ENCODE measurements at places on chromosomes 13 and 19.

DNA sequence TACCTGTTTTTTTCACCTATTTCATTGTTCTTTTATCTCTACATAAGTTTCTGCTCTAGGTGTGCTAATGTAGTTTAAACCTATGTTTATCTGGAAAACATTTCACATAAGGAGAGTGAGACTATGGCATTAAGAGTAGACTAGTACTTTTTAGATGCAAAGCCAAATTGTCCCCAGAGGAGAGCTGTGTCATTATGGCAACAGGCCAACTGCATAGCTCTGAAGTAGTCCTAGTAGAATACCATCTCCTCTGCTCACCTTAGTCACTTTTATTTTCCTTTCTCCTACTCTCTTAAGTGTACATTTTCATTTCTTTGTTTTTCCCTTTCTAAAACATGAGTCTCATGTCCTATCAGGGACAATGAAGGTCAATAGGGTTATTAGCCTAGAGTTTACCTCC lies 123.1 kb downstream of the ITGBL1 start:
- DNase-seq, result no peak

- DNase-seq, result peak; percentile 3
These were observed 11.5 kb downstream of the FAM187B start for GRCh38 chr19:35216833-35217648.

DNA sequence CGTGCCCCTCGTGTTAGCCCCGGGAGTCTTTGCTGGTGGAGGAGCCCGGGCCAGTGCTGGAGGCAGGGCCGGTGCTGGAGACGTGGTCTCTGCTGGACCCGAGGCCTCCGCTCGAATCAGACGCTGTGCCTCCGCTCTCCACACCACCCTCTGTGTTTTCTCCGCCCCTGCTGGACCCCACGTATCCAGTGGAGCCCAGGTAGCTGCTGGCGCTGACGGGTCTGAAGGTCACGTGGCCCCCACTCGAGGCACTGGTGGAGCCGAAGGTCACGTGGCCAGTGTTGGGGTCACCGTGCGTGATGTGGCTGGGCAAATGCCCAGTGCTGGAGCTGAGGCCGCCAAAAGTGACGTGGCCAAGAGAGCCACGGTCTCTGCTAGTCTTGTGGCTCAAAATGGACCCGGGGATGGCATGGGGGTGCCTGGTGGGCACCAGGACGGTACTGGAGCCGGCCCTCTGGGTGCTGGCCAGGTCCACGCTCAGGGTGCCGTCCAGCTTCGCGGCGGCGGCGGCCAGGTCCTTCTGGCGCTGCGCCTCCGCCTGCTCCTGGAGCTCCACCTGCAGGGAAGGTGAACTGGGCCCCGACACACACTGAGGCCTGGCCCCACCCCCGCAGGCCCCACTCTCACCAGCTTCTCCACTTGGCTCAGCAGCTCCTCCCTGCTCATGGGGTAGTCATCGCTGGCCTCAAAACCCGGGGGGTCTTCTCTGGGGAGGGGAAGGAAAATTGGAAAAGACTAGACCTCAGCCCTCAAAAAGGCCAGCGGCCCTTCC lies 27.3 kb downstream of the ZNF114 start:
- no peak for DNase-seq

GRCh38 chr19:4425537-4425936 lies 23.1 kb downstream of the CHAF1A start:
- DNase-seq, result no peak

- DNase-seq, result no peak
These were observed 4.7 kb upstream of the TUBGCP3 start for GRCh38 chr13:112592647-112593046.

DNA sequence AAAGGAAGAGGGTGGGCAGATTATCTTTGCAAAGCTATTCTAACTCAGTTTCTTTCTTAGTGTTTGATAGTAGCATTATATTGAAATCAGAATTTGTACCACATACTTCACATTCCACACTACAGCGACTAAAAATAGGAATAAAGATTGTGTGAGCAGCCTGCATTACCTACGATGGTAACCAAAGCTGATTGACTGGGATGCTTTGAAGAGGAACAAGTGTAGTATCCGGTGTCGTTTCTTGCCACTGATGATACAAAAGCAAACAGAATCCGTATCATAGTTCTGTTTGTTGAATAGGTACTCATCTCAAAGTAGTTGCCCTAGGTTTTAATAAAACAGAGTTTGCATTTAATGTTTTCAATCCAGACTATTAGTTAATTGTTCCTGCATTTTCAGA lies 51.2 kb downstream of the FLT3 start:
- DNase-seq, result no peak

DNA sequence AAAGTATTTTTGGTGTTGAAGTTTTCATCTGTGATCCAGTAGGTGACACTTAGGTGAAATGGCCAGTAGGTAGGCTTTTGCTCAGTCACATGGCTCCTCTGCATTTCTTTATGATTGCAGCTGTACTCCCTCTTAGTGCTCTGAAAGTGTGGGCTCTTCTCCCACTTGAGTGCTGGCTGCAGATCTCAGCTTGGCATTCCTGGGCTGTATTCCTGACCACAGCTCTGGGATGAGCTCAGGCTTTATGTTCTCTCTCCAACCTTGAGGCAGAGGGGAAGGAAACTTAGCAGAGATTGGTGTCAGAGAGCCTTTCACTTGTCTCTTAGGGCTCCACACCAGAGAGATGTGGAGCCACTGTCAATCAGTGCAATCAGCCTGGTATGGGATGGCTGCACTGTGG lies 254.3 kb downstream of the NDFIP2 start:
- no peak for DNase-seq

GRCh38 chr13:42990291-42991232 lies 1.5 kb downstream of the EPSTI1 start:
- DNase-seq, result no peak

DNA sequence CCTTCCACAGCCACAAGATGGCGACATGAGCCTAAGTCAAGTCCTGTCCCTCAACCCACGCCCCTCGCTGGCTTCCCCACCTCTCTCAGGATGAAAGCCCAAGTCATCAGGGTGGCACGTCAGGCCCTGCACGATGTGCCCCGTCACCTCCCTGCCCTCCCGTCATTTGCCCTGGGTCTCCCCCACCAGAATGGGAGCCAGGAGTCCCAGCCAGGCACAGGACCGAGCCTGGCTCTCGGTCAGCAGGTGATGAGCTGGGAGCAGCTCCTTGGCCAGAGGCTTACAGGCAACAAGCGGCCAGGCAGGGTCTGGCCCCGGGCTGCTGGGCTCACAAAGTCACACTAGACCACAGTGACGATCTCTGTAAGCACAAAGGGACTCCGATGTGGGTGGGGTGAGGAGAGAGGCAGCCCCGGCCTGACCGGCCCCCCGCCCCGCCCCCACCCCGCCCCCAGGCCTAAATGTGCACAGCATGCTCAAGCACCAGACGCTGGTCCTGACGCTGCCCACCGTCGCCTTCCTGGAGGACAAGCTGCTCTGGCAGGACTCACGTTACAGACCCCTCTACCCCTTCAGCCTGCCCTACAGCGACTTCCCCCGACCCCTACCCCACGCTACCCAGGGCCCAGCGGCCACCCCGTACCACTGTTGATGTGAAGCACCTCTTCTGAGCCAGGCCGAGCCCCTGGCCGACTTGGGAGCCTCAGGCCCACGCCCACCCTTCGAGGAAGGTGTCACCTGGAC lies 7.3 kb downstream of the MRPL4 start:
- peak; percentile 39 for DNase-seq

GRCh38 chr13:114081761-114082681 lies 50.4 kb downstream of the RASA3 start:
- DNase-seq, result no peak

GRCh38 chr13:74015137-74015536 lies 119.1 kb downstream of the KLF12 start:
- no peak for DNase-seq

DNA sequence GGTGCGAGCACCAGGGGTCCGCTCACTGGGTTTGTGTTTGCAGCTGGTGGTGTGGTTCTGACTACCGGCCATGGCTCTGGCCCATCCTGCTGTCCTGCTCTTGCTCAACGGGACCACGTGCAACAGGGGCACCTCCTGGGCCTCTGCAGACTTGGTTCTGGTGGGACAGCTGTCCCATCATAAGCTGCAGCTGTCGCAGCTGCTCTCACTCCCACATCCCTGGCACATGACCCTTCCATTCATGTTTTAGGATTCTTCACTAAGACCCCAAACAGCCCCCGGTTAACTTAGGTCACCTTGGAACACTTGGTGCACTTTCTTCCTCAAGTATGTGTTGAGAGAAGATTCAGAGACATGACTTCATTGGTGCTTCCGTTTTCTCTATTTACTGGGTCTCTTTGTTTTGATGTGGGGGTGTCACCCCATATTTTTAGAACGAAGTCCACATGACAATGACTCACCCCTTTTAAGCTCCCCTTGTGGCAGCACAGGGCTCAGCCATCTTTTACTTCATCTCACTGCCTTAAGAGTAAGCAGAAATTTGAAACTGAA lies 68.4 kb upstream of the ARHGEF7 start:
- DNase-seq, result no peak

DNA sequence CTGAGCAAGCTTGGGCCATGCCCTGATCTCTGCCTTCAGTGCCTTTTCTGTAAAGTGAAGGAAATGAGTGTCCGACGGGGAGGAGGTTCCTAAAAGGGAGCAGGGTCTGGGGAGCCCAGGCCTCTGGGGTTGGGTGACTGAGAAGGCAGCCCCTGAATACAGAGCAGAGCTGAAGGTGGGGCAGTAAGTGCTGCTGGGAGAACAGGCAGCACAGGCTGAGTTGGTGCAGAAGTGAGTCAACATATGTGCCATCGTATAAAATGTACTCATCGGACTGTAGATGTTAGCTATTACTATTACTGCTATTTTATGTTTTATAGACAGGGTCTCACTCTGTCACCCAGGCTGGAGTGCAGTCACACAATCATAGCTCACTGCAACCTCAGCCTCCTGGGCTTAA lies 1.0 kb upstream of the HAMP start:
- no peak for DNase-seq

- no peak for DNase-seq
These were observed 12.3 kb downstream of the HRC start for GRCh38 chr19:49142866-49143335.

DNA sequence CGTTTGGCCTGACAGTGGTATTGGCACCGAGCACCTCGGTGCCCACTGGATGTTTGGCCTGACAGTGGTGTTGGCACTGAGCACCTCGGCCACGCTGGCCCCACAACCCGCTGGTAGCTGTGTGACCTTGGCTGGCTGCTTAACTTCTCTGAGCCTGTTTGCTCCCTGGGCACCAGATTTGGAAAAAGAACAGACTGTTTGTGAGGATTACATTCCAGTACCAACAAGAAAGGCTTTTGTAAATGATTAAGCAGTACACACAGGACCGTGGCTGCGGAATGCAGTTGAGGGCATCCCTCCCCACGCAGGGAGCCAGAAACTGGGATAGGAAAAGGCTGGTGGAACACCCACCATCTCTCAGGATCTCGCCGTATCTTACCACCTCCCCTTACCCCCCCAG lies 31.9 kb downstream of the SLC25A42 start:
- DNase-seq, result no peak

GRCh38 chr19:46625731-46626130 lies 842 bp upstream of the PTGIR start:
- no peak for DNase-seq

- DNase-seq, result no peak
These were observed 453.7 kb downstream of the PCDH17 start for GRCh38 chr13:58085274-58085673.

DNA sequence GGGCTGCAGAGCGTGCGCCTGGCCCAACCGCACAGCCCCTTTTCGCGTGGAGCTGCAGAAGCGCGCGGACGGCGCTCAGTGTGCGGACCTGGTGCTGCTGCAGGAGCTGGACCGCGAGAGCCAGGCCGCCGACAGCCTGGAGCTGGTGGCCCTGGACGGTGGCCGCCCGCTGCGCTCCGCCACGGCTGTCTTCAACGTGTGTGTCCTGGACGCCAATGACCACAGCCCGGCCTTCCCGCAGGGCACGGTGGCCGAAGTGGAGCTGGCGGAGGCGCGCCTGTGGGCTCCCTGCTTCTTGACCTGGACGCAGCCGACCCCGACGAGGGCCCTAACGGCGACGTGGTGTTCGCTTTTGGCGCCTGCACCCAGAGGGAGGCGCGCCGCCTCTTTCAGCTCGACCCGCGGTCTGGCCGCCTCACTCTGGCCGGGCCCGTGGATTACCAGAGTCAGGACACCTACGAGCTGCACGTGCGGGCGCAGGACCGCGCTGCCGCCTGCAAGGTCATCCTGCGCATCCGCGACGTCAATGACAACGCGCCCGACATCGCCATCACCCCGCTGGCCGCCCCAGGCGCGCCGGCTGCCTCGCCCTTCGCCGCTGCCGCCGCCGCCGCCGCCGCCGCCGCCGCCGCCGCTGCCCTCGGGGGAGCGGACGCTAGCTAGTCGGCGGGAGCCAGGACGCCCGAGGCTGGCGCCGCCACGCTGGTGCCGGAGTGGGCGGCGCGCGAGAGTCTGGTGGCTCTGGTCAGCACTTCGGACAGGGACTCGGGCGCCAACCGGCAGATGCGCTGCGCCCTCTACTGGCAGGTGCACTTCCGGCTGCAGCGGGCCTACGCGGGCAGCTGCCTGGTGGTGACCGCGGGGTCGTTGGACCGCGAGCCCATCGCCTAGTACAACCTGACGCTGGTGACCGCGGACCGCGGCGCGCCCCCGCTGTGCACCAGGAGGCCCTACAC lies 172.2 kb downstream of the OLFM4 start:
- no peak for DNase-seq

DNA sequence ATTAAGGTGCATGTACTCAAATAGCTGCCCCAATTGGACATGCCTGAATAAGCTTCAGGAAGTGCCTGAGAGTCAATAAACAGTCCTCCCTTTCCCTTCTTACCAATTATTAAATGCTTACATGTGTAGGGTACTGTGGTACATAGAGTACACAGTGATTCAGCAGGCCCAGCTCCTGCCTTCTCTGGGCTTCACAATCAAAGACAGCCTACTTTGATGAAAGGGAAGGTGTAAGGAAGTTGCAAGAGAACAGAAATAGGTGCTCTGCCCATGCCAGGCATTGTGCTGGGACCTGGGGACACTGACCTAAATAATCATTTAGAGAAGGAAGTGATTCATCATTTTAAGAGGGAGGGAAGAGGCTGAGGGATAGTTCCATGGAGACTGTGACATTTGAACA lies 17.2 kb downstream of the FRY start:
- no peak for DNase-seq

- no peak for DNase-seq
These were observed 320.8 kb upstream of the MAB21L1 start for GRCh38 chr13:35797244-35797643.

DNA sequence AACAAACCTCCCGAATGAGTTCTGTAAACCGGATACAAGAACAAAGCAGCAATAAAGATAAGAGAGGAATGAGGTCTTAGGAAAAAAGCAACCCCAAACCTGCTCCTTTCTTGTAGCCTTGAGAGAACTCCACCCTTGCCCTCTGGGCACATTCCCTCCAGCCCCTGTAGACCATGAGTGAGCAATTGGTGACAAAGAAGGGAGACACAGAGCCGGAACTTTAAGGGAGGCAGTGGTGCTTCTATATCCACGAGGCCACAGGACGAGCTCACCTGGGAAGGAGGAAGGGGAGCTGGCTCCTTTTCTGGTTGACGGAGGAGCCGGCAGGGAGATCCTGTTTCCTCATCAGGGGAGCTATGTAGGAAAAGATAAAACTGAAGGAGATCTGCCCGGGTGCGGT lies 13.0 kb downstream of the BRME1 start:
- no peak for DNase-seq

Data from KG1 (cell line).